Inflammatory macrophage treated with lipopolysaccharide for 1 hour (primary cell): ENCODE measurements at places on chromosomes 3 and 15.

DNA sequence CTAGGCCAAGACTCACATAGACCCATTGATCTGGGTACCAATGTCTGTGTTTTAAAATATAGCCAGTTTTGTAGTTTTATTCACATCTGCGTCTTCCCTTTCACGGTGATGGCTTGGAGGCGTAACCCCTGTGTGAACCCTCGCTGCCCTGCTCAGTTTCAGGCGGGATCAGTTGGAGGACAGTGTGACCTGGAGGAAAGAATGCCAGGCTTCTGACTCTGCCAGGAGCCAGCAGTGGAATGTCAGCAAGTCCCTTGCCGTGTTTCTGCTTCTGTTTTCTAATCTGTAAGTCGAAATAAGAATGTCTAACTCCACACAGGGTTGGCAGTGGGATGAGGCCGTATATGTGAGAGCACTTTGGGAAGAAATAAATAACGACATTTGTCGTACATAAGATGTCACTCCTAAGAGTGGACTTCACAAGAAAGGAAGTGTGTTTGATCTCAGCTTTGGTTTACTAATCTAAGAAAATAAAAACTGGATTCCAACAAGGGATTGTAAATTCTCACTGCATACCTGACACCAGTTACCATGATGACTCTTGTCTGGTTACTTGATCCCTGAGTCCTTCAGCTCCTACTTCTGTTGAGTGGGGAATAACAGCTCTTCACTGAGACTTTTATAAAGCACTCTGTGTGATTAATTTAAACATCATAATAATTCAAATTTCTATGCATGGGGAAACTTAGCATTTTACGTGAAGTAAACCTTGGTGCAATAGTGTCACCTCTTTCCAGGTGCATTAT is 6.3 kb upstream of the CA12 start:
- DNase-seq = no peak

GRCh38 chr3:149634573-149634972 is 23.3 kb downstream of the WWTR1 start:
- DNase-seq = no peak

DNA sequence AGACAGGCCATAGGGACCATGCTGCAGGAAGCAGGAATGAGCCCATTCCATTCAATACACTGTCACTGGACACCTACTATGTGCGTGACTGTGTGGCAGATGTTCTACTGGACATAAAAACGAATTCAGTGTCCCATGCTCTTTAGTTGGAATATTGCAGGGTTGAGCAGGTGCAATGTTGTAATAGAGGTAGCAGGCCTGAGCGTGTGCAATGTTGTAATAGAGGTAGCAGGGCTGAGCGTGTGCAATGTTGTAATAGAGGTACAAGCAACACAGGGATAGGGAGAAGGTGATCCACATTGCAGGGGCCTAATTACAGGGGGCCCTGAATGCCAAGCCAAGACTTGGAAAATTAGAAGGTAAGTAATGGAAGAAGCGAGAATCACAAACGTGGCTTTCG is 261.4 kb upstream of the HES1 start:
- DNase-seq = no peak

DNA sequence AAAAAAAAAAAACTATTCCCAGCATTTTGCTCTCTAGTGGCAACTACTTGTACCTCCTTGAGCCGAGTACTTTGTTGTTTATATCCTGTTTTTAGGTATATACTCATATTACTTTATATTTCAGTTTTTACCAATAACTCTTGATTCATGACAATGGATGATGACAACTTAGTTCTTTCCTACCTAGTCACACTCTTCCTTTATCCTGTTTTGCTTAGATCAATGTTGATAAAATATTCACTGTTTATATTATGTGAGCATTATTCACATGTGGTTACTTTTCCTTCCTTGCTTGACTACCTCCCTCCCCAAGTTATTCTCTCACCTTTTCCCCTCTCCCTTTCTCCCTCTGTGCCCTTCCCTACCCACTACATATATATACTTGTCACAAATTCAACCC is 53.7 kb downstream of the NKIRAS1 start:
- DNase-seq = no peak

GRCh38 chr3:32709346-32709745 is 24.4 kb downstream of the CNOT10 start:
- no peak for DNase-seq

DNA sequence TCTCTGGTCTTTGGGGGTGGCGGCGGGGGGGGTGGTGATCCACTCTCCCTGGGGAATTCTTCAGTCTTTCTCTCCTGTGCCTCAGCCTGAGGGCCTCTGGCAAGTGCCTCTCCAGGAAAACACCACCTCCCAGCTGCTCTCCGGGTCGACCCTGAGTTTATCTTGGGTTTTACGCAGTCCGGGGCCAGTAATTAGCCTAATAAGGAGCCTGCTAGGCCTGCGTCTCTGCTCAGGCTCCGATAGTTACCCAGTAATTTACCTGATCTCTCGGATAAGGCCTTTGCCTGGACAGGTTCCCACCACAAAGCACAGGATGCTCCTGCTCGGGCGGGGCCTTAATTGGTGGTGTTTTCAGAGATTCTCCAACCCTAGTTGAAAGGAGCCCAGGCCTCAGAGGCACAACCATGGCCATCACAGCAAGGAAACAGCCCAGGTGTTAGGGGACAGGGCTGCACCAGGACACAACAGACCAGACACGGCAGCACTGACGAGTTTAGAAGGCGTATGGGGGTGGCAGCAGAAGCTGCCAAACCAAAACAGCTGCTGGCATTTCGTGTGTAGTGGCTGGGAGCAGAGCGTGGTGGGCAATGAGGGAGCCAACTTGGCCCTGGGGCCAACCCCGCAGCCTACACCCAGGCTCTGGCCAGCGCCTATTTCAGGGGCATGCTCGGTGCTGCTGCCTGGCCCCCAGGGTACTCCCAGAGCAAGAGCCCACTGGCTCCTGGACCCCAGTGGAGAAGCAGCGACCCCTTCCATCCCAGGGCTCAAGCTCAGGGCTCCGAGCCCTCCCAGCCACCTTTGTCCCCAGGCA is 71.4 kb downstream of the KLF13 start:
- DNase-seq = no peak

- DNase-seq = no peak
Observed at GRCh38 chr3:74055061-74055460, 430.3 kb upstream of the PDZRN3 start.

- peak; percentile 9 for DNase-seq
Observed at GRCh38 chr3:167318996-167319615, 61.0 kb downstream of the ZBBX start.

GRCh38 chr15:39252134-39252470 is 328.8 kb upstream of the THBS1 start:
- DNase-seq = no peak

- peak; percentile 52 for DNase-seq
Observed at GRCh38 chr3:184336547-184337398, 627 bp upstream of the FAM131A start.

DNA sequence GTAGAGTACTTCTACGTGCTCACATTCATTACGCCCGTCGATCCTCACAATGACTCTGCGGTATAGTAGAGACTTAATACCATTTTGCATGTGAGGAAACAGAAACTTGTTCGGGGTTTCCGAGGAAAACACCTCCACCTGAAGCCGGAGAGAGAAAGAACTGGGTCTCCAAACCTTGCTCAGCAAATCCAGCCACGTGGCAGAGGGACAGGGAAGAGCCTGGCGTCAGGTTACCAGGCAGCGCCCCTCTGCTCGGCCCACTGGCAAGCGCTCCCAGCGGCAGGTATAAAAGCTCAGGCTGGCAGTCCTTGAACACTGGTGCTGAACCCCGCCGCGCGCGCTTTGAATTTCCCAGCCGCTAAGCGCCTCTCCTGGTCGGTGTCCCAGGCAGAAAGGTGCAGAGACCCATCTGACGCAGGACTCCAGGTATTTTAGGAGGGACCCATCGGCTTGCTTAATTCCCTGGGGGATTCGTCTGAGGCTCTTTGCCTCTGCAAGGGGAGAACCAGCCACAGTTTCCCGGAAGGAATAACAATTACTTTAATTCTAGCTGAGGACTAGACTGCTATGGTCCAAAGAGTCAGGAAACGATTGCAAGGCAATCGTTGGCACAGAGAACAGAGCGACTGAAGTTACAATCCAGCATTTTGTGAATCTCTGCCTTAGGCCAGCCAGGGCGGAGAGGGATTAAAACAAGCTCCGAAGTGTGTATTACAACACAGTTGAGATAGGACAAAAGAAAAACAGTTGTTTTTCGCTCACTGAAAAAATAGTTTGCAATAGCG is at the start of gene C2CD4A:
Gene C2CD4A, plus strand, starts transcription at position 315 of the 785 bp plus-strand sequence. CDS start 637 bp downstream, outside the sequence.
- no peak for DNase-seq

DNA sequence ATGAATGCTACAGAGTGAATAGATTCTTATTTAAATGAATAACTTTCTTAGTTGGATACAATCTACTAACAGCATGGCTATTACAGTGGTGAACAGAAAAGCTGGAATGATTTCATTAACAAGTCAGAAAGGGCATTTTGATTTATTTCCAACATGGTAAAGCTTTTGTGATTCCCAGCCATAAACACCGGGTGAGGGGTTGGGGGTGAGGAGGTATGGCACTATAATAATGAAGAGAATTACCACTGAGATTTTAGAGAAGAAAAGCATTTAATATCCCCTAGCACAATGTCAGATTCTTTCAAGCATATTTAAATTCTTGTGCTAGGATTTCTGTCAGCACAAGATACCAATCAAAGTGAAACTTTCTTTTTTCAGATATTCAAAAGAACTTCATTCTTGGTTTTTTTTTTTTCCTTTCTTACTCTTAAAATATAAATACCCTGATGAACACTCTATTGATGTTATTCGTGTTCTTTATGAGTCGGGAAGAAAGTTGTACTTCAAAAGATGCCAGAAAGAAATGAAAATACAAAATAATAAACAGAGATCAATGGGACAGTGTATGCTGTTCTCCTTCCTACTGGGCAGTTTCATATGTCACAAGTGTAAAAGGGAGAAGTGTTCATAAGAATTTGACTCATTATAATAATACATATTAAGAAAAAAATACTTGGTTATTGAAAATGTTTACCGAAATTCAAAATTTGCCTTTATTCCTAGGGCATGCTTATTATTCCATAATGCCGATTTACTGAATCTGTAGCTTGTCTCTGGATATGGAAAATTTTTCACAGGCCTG is 522.8 kb downstream of the CADM2 start:
- DNase-seq = no peak

DNA sequence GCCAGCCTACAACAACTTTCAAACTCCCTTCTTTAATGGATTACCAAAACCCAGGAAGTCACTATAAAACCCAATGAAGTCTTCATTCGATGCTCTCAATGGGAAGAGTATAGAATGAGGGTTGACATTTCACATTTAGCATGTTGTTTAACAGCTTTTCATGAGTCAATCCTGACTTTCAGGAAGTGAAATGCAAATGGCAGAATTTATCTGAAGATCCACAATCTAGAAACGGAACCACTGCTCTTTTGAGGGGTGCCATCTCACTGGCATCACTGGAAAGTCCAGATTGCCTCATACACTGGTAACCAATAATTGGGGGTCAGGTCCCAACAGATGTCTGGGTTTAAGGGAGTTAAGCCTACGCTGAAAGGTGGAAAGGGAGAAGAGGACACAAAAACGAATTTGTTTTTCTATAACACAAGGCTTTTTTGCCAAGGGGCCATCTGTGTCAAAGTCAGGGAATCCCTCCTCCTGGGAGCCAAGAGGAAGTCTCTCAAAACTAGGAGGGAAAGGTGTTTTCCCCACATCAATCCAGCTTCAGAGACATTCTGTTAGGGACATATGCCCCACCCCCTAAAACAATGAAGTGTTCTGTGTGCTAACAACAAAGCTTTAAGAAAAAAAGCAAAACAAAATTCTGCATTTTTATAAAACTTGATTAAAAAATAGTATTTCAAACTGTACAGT is 12.0 kb upstream of the ATP1B3 start:
- DNase-seq = peak; percentile 79

GRCh38 chr3:191376516-191377141 is 46.3 kb upstream of the UTS2B start:
- DNase-seq = no peak

- DNase-seq = no peak
Observed at GRCh38 chr3:27479806-27480543, 4.2 kb downstream of the SLC4A7 start.
